GM18507 (cell line): ENCODE measurements at places on chromosomes 2 and 18.

- no peak for DNase-seq
These were observed 26.8 kb upstream of the MYO1B start for GRCh38 chr2:191218292-191218898.

DNA sequence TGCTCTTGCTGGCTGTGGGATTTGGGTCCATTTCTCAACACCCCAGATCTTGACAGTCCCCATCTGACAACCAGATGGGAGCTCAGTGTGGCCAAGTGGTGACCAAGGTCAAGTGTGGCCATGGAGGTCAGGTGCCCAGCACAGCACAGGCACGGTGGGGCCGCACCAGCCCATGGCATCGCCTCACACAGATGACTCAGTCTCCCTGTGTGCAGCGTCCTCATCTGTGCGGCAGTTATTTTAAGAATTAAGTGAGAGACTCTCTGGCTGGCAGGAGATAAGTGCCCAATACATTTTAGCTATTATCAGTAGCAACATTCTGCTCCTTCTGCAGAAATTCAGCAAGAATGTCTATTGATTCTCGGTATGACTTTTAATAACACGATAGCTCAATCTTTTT lies 167.2 kb downstream of the DDX1 start:
- DNase-seq = no peak

DNA sequence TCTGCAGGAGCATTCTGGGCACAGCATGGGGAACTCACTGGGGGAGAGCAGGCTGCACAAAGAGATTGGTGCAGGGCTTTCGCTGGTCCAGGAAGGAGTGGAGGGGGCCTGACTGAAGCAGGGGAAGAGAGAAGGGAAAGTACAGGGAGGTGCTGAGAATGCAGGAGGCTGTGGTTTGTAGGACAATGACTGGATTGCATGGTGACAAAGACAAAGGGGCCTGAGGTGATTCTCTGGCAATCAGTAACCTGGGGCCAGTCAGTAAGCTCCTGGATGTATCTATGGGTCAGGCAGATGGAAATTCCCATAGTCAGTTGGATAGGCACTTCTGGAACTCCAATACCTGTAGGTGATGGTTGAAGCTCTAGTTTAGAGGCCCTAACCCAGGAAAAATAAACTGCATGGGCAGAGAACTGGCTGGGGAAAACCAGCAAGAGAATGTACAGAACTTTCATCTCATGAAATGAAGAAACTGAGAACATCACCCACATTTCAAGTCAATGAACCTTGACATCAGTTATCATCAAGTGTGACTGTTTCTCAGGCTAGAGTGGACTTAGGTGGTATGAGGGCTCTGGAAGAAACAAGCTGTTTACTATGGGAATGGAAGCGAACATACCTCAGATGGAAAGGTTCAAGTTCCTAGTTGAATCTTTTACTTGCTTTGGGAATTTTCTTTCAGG lies 193.2 kb downstream of the TPGS2 start:
- no peak for DNase-seq

GRCh38 chr2:12538138-12538694 lies 178.5 kb upstream of the TRIB2 start:
- DNase-seq = no peak

- DNase-seq = no peak
These were observed 22.0 kb upstream of the KCNF1 start for GRCh38 chr2:10889651-10890215.

DNA sequence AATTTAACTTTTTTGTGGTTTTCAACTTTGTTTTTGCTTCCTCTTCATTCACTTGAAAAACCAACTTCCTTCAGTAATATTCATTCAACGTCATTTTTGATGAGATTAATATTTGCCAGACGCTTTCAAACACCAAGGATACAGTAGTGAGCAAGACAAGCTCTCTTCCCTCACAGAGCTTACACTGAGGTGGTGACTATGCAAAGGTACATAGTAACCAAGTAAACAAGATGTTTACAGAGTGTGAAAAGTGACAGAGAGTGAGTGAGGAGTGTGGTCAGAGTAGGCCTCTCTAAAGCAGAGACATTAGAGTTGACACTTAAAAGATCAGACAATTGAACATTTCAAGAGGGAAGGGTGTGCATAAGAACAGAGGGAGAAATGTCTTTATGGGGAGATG lies 155.5 kb downstream of the TMEM247 start:
- DNase-seq = no peak

DNA sequence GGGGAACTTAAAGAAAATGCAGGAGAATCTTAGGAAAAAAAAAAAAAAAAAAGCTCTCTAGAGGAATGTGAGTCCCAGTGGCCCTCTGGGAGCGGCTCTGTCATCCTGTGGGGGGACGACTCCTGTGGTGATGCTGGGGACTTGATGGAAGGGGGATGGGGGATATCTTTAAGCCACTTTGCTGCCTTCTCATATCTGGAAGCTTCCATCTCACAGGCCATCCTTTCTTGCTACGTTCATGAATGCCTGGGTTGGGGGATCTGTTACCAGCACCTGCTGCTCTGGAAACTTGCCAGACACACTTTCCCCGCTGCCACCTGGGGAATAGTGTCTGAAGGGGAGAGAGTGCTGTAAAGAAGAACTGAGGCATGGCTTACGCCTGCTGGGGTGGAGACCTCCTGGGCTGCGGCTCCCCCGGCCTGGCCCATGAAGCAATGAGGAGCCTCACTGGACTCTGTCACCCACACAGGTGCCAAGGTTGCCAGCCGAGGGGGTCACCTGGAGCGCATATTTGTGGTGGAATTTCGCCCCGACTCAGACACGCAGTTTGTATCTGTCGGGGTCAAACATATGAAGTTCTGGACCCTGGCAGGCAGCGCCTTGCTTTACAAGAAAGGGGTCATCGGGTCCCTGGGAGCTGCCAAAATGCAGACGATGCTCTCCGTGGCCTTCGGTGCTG lies 92.8 kb downstream of the RTN4 start:
- no peak for DNase-seq

GRCh38 chr2:15684161-15685039 lies 92.7 kb downstream of the DDX1 start:
- DNase-seq = no peak

- no peak for DNase-seq
These were observed 51.1 kb upstream of the RAPH1 start for GRCh38 chr2:203586206-203586605.
